GM10248 (cell line): ENCODE measurements at places on chromosomes 7 and 10.

DNA sequence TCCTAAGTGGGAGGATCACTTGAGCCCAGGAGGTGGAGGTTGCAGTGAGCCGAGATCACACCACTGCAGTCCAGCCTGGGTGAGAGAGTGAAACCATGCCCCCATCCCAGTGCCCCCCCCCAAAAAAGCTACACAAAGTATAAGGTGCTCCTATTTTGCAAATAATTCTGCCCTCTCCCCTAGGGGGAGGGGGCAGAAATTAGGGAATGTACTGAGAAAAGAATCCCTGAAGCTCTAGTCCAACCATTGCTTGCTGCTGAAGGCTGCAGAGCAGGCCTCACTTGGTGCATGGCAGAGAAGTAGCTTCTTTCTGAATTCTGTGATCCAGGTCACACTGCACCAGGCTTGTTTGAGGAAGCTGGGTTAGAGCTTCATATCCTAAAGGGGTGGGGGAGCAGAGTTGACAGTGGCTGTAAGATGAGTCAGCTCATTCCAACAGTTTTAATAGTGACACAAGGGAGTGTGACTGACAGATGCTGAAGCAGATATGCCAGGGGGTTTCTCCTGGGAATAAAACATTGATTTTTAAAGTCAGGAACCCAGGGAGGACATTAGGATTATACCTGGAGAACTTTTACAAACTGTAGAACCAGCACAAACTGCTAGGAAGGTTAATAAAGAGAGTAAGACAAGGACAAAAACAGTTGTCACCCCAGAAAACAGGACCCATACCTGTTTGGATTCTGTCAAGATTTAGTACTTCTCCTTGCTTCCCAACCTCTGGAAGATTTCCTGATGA lies 32.8 kb upstream of the STRIP2 start:
- DNase-seq: no peak

DNA sequence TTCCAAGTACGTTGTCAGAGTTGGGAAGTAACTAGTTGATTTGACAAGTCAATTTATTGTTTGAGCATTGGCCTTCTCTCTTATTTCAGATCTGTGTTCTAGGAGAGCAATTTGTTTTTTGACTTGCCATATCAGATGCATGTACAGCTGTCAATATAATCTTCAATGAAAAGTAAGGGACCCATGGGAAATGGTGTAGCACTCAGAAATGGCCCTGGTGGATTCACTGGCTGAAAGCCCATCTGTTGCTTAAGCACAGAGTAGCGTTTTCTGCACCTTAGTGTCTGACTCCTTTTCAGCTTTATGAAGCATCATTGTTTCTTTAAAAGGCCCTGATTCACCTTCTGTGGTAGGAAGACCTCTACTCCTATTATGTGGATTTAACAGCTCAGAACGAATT lies 10.2 kb downstream of the GARS1 start:
- no peak for DNase-seq

DNA sequence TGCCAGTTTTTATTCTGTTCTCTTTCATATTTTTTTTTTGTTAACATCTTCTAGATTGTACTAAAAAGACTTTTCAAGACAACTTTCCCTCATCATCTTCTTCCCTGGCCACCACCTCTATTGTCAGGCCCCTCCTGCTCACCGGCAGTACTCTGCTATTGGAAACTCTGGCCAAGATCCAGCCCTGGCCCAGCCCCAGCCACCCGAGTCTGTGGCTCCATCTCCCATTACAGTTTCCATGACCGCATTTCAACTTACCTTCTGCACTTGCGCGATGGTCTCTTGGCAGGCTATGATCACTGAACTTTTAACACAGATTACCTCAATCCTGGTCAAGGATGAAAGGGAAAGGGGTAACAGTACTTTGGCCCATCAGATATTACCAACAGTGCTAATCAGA lies 137.7 kb upstream of the POM121L12 start:
- no peak for DNase-seq

DNA sequence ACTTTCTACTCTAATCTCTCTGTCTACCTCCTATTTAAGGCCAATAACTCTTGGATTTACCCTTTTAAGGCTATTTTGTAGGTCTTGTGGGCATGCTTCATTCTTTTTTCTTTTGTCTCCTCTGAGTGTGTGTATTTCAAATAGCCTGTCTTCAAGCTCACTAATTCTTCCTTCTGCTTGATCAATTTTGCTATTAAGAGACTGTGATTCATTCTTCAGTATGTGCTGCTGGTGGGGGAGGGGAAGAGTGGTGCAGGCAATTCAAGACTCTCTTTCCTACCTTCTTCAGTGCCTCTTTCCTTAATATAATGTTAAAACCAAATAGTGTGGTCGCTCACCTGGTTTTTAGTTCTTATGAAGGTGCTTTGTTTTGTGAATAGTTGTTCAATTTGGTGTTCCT lies 20.0 kb downstream of the ABCB1 start:
- DNase-seq: no peak

DNA sequence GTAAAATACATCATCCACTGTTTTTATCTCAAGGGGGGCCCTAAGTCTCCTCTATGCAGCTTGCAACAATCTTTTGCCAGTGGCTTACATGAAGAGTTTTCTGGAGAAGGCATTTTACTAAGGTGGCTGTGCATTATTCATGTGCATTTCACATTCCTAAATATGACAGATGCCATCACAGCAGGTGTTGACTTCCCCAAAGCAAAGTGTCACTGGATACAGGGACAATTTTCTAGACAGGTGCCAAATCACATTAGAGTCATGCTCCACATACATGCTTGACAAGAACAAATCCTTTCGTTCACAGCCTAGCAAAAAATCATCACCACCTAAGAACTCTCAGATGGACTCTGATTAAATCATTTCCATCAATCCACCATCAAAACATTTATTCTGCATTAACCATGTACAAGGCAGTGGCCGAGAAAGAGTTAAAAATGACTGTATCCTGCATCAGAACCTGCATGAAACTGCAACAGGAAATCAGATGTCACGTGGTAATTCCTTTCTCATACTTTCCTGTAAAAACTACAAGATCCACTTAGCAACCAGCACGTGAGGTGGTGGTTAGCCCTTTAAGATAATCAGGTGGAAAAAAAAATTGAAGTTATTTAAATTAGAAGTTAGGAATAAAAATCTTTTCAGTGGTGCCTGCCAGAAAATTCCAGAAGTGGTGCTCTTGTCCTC lies 88.2 kb upstream of the AFAP1L2 start:
- DNase-seq: no peak

DNA sequence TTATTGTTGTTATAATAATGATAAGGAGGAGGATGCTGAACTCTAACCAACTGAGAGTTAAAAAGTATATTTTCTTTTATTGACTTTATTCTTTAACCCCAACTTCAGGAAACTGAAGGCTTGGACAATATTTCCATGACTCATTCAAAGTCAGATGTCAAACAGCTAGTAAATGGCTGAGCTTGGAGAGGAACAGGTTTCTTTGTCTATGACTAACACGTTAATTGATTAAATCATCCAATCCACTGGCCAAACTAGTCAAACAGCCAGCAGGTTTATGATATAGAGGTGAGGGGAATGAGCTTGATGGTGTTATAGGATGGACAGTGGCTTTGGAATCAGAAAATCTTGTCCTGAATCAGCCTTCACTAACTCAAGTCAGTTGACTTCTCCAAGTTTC lies 119.1 kb upstream of the WDR11 start:
- no peak for DNase-seq

DNA sequence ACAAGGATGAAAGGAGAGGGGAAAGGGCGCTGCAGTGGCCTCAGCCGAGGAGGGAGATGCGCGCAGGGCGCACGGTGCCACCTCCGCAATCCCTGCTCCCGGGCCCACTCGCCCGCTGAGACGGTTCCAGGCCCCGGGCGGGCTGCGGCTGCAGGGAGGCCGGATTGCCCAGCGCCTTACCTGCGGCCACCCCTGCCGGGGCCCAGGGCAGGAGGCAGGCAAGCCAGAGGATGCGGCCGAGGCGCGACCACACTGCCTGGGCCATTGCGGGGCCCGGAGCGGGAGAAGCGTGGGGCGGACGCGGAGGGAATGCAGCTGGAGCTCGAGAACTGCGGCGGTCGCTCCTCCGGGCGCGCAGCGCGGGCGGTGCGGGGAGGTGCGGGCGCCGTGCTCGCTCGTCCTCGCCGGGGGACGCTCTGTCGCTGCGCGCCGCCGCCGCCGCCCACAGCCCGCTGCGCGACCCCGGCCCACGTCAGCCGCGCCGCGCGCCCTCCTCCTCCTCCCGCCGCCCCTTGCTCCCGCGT lies at the start of gene TMEM130:
TSS of gene TMEM130 (minus strand) at position 418 of the 524 bp plus-strand sequence. CDS start at position 265, 153 bp downstream.
- DNase-seq: peak; percentile 33

GRCh38 chr7:137453356-137453755 lies 109.8 kb upstream of the PTN start:
- no peak for DNase-seq

GRCh38 chr7:112784603-112785002 lies 5.6 kb downstream of the TMEM168 start:
- no peak for DNase-seq

- no peak for DNase-seq
These were observed 104.7 kb downstream of the LSM5 start for GRCh38 chr7:32385316-32385956.
